ENCODE measurements at places on chromosomes 16 and 17.

DNA sequence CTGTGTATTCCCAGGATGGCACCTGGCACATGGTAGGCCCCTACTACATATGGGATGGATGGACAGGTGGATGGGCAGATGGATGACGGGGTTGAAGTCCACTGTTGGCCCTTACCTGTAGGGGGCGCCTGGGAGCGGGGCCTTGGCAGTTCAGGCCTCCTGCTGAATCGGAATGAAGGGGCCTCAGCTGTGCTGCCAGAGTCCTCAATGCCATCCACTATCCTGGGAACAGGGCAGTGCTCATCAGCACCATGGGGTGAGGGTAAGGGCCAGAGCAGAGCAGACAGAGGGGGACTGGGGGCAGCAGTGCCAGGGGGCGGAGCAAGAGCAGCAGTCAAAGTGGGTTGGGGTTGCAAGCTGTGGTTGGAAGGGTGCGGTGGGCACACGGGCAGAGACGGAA is 8.3 kb upstream of the RAB5C start:
- DNase-seq, result no peak

DNA sequence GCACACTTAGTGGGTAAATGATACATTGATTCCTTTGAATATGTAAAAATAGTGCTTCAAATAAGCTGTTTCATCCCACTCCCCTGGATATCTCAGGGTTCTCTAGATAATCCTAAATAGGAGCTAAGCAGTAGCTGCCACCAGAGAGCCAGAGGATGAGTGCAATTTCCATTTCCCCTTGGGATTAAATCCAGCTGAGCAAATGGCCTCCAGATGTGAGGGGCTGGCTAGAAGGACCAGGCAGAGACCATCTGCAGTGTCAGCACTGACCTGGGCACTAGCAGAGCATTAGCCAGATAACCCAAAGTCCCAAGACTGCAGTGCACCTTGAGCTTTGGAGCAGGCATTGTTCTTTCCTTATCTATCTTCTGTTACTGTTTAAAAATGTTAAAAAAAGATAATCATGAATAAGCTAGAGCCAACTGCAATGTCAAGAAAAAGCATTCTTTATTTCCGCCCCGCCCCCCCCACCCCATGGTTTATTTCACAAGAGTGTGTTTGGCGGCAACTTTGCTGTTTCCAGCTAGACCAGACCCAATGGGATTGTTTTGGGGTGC is 19.5 kb downstream of the GPR179 start:
- no peak for DNase-seq

DNA sequence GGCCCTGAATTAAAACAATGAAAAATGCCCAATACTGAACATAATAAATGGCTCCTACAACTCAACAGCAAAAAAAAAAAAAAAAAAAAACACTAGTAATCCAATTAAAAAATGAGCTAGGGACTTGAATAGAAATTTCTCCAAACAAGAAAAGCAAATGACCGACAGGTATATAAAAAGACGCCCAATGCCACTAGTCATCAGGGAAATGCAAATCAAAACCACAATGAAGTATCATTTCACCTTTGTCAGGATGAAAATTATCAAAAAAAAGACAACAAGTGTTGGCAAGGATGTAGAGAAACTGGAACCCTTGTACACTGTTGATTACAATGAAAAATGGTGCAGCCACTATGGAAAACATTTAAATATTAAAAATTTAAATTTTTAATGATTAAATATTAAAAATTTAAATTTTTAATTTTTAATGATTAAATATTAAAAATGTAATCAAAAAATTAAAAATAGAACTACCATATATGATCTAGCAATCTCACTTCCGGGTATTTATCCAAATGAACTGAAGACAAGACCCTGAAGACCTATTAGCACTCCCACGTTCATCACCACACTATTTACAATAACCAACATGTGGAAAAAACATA is 28.1 kb downstream of the BBS2 start:
- no peak for DNase-seq

- DNase-seq, result no peak
These were observed 22.2 kb downstream of the MEAK7 start for GRCh38 chr16:84482001-84482891.

DNA sequence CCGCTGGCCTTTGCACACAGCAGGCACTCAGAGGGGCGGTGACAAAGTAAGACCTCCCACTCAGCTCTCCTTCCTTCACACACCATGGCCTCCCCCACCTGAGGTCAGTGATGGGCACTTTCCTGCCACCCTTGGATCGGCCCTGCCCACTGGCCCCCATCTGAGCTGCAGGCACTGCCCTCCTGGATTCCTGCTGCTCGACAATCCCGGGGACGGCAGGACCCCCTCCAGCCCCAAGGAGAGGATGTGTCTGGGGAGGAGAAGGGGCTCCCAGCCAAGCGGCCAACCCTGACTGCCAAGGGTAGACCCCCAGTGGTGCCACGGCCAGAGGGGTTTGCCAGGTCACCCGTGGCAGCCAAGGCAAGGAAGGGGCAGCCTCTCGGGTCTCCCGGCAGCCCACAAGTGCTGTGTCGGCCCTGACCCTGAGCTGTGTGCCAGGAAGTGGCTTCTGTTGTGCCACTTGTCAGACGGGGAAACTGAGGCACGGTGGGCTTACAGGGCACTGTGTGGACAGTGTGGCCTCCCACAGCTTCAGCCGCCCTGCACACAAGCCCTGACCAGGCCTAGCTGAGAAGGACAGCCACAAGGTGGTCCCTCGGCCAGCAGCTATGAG is 22.7 kb downstream of the PIEZO1 start:
- no peak for DNase-seq

- no peak for DNase-seq
These were observed 26.2 kb downstream of the TEKT5 start for GRCh38 chr16:10668322-10669045.

GRCh38 chr16:397736-398332 is 835 bp downstream of the NME4 start:
- DNase-seq, result no peak

- DNase-seq, result peak; percentile 65
These were observed 33.7 kb upstream of the KDM8 start for GRCh38 chr16:27169511-27170071.

DNA sequence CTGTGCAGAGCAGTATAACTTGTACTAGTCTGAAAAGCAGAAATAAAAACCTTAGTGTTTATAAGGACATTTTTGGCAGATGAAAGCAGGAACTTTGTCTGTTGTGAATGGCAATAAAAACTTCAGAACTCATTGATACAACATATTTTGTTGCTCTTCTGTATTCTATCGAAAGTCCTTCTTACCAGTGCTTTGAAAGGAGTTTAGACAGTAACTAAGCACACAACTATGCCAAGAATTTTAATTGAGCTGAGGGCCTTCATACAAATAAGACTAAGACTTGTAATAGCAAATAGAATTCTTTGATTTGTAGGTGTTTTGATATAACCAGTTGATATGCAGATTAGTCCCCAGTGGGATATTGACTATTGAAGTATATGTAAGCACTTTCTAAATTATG is 308.4 kb downstream of the ZFHX3 start:
- DNase-seq, result no peak

DNA sequence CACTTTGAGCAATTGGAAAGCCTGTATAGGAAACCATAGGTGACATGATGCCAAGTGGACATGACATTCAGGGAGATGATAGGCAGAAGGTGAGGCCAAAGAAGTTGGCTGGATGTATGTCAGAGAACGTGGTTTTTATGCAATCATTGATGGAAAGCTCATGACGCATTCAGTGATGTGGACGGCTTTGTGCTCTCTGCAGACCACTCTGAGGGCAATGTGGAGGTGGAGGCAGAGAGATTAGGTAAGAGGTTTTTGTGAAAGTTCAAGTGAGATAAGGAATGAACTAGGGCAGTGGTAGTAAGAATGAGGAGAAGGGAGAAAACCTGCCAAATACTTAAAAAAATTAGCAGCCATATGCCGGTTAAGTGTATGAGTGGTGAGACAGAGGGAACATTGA is 99.0 kb downstream of the PRKCA start:
- no peak for DNase-seq

DNA sequence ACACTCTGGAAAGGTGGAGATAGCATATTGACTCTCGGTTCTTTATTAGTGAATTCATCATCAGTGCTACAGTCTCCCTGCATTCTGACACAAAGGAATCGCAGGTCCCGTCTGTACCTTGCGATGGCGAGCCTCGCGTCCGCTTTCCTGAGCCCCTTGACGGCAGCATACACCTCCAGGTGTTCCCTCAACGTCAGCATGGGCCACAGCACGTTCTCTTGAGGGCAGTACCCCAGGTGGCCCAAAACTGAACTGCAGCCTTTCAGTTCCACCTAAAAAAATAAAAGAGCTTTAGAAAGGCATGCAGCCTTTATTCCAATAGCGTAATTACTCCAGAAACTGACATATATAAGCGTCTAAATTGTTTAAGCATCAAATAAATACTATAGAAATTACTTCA is 24.2 kb upstream of the ABCA9 start:
- DNase-seq, result no peak
